ENCODE measurements at places on chromosomes 16 and 17.

DNA sequence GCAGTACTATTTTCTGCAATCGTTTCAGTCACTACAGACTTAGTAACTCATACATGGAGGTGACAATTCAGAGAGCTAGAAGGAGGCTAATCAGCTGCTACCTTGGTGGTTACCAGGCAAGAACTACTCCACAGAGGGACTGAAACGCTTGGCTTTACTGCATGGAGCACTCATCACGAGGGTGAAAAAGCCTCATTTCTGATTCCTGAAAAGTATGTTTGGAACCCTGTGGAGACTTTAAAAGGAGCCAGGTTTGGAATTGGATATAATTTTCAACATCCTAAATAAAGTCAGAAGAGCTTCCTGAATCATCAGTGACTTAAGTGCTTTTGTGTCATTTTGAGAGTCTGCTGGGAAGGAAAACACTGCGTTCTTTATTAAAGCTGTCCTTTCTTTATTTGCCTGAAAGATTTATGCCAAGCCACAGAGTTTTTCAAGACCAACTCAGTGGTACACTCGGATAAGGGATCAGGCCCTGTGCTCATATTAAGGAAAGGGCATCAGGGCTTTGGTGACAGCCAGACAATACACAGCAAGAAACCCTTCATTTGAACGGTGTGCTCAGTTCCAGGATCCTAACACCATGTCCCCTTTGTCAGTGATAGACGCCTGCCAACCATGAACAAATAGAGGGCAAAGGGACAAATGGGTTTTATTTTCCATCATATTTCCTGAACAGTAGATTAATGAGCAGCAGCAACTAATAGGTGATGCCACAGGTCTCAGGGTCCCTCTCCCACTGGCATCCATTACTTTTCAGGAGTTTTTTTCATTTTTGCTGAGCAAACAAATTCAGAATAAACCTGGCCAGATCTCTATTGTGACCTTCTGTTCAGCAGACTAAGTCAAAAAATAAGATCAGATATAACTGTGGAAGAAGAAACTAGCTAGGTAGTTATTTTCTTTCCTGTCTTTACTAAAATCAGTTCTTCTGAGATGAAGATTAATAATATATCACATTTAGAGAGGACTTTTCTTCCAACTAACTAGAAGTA is 80.5 kb upstream of the CLEC18B start:
- no peak for DNase-seq

GRCh38 chr17:78839762-78840529 is 668 bp downstream of the USP36 start:
- no peak for DNase-seq

- no peak for DNase-seq
These were observed 29.1 kb downstream of the HS3ST3B1 start for GRCh38 chr17:14329900-14330491.

DNA sequence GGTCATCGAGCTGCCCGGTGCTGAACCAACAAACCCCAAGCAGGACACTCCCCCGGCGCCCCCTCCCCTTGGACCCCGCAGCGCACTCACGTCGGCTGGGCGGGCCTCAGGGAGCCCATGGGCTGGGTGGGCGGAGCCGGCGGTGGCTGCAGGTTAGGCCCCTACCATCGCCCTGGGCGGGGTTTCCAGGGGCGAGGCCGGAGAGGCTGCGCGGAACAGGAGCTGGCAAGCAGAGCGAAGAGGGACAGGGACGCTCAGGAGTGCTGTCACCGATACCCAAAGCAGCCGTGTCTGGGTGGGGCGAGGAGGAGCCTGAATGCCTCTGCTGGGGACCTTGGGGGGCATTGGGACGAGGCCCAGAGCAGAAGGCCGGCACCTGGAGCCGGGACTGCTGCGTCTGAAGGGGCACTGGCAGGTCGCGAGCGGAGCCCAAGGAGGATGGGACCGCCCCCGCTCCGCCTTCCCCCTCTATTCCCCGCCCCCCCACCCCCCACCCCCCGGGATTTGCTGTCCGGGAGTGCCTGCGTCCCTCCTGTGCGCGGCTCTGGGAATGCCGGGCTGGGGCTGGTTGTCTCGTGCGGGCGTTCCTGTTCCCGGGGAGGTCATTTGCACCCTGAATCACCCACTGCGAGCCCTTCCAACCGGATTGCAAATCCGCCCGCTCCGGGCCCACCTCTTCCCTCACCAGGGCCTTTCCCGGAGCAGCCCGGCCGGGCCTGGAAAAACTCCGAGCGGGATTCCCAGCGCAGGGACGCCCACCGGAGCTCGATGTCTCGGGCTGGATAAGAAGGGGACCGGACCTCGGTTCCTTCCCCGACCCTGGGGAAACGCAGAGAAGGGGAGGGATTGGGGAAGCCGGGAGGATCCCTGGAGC is 902 bp downstream of the ARHGAP27 start:
- no peak for DNase-seq

- DNase-seq, result no peak
These were observed 7.7 kb upstream of the MPRIP start for GRCh38 chr17:17034496-17035075.

GRCh38 chr17:39636587-39636926 is 387 bp upstream of the STARD3 start:
- no peak for DNase-seq

GRCh38 chr16:7545251-7545650 is 212.6 kb downstream of the RBFOX1 start:
- DNase-seq, result no peak

DNA sequence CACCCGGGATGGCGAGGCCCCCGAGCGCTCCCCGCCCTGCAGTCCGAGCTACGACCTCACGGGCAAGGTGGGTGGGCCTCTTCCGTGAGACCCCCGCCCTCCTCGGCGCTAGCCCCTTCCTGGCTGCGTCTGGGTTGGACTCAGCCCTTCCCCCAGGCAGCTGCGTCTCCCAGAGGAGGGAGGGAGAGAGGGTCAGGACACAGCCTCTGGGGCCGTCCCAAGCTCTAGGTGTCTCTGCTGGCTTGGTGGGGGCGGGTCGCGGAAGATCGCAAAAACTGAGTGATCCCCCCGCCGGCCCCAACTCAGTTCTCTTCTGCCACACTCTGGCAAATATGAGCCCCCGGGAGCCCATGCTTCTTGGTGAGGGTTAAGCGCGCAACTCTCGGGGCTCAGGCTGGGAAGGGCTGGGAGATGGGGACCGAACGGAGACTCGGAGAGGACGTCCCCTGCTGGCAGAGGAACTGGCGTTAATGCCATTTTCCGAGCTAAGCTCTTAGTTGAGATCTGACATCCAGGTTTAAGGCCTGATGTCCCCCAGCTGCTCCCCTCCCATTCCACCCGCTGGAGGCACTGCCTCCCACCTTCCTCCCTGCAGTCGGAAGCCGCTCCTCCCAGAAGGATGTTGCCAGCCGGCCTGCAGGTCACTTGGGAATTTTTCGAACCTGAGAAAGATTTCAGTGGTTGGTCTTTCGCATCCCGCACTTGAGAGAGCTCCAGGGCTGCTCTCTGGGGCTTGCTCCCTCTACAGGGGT is 419 bp downstream of the RAB37 start:
- no peak for DNase-seq

GRCh38 chr17:51381262-51381661 is 120.9 kb downstream of the UTP18 start:
- no peak for DNase-seq

Measured in HS-5 (cell line).